ENCODE measurements at places on chromosomes 4 and X.

- DNase-seq, result no peak
These were observed 43.4 kb downstream of the HTRA3 start for GRCh38 chr4:8312976-8313375.

GRCh38 chr4:76515975-76516843, 81.2 kb downstream of the SHROOM3 start:
- no peak for DNase-seq

DNA sequence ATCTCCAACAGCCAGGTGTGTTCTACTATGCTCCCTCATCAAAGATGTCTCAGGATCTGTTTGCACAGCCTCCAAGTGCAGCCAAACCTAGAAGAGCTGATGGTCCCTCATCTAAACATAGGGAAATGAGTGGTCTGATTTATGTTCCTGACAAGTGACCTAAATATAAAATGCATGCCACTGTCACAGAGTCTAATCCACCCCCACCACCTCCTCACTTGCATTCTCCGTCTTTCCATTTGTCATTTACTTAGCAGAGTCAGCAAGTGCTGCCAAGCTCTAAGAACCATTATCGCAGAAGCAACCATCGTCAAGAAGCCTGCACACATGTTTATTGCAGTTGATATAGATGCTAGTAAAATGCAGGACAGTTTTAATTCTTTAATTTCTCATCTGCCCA, 33.1 kb upstream of the VCX3A start:
- no peak for DNase-seq

DNA sequence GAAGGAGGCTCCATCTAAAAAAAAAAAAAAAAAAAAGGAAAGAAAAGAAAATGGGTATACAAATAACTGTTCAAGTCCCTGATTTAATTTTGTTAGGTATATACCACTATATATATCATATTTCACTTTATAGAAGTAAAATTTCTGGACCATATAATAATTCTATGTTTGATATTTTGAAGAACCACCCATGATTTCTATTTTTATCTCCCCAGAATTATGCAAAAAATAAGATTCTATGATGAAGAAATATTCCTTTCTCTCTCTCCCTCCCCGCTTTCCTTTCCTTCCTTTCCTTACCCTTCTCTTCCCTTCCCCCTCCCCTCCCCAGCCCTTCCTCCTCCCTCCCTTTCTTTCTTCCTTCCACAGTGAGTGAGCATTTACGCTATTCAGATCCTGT, 337.5 kb upstream of the SPANXN4 start:
- no peak for DNase-seq

GRCh38 chr4:108005807-108006206, 16.1 kb downstream of the HADH start:
- no peak for DNase-seq

DNA sequence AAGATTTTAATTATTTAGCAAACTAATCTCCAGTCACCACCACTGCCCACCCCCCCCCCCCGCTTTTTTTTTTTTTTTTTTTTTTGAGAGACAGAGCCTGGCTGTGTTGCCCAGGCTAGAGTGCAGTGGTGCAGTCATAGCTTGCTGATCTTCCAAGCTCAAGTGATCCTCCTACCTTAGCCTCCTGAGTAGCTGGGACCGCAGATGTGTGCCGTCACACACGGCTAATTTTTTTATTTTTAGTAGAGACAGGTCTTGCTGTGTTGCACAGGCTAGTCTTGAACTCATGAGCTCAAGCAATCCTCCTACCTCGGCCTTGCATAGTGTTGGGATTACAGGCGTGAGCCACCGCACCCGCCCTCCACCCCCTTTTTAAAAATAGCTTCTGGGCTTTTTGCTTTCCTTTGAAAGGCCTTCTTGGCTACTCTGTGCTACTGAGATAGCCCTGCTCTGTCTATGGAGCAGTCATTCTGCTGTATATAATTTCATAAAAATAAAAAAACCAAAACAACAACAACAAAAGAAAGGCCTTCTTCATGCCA, 18.7 kb downstream of the TXLNG start:
- no peak for DNase-seq

GRCh38 chrX:38699696-38700095, 101.6 kb upstream of the MID1IP1 start:
- no peak for DNase-seq

- DNase-seq, result no peak
These were observed 9.7 kb upstream of the IGSF1 start for GRCh38 chrX:131298846-131299245.

- DNase-seq, result no peak
These were observed 377.1 kb upstream of the HS3ST1 start for GRCh38 chr4:11805842-11806241.

- no peak for DNase-seq
These were observed 25.2 kb downstream of the RWDD4 start for GRCh38 chr4:183633476-183634400.

DNA sequence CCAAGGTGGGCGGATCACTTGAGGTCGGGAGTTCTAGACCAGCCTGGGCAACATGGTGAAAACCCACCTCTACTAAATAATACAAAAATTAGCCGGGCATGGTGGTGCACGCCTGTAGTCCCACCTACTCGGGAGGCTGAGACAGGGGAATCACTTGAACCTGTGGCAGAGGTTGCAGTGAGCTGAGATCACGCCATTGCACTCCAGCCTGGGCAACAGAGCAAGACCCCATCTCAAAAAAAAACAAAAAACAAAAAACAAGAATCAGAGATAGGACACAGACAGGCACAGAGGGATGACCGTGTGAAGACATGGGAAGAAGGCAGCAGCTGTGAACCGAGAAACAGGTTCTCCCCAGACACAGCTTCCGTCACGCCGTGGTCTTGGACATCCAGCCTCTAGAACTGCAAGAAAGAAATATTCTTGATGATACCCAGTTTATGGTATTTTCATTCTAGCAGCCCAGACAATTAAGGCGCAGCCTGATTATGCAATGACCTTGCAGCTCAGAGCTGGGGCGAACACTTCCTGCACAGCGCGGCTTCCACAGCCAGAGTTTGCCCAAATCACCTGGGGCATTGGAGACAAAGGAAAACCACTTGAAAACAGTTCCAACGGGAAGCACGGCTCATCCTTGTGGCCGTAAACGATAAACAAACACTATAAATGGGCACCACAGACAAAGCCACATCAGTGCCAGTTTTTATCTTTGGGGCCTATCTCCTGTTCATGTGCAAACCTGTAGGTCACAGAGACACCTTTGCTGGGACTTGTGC, 4.2 kb upstream of the ARSD start:
- no peak for DNase-seq

- no peak for DNase-seq
These were observed 35.5 kb upstream of the LAMP2 start for GRCh38 chrX:120504569-120504968.

DNA sequence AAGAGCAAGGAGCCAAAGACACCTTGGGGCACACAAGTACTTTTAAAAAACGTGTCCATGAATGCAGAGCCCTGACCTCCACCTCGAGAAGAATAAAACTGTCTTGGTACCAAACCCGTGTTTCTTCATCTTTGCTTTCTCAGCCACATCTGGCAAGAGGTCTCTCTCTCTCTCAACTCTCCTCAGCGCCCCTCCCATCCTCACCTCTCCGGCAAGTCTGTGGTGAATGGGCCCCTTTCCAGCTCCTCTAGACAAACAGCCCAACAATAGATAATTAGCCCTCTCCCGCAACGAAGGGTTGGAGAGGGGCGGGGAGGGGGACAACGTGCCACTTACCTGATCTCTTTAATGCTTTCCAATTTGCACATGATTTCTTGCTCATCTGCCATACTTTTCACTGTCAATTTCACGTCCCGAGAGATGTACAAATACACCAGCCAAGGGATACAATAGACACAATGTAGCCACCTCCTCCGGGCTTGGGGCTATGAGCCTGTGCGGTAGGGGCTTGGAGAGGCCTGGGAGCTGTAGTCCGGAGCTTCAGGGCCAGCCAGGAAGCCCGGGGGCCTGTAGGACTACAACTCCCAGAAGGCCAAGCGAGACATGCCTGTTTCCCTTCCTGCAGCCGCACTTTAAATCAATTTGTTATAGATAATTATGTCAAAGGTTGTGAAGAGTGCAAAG, at the start of gene ZC4H2:
ZC4H2 (minus strand) TSS at position 462 of the 684 bp plus-strand sequence; CDS start at position 389, 73 bp downstream.
- DNase-seq, result peak; percentile 78

GRCh38 chr4:67204441-67204840, 340.9 kb downstream of the CENPC start:
- no peak for DNase-seq

DNA sequence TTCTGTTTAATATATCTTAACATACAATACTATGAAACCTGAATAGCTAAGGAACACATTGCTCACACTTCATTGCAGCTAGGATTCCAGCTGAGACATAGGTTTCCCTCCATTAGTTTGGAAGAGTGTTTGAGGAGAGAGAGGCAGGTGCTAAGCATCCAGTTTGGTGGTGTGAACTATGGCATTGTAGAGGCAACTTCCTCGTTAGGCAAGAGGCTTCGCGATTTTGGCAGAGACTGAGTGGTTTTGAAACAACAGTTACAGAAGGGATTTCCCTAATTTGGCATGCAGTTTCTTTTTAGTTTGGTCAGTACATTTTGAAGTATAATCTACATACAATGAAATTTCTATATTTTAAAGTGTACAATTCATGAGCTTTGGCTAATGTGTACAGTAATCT, 117.1 kb upstream of the BMP3 start:
- no peak for DNase-seq

GRCh38 chr4:139208404-139208945, 31.5 kb upstream of the ELF2 start:
- DNase-seq, result no peak

GRCh38 chrX:131816551-131817136, 206.5 kb upstream of the STK26 start:
- DNase-seq, result no peak

DNA sequence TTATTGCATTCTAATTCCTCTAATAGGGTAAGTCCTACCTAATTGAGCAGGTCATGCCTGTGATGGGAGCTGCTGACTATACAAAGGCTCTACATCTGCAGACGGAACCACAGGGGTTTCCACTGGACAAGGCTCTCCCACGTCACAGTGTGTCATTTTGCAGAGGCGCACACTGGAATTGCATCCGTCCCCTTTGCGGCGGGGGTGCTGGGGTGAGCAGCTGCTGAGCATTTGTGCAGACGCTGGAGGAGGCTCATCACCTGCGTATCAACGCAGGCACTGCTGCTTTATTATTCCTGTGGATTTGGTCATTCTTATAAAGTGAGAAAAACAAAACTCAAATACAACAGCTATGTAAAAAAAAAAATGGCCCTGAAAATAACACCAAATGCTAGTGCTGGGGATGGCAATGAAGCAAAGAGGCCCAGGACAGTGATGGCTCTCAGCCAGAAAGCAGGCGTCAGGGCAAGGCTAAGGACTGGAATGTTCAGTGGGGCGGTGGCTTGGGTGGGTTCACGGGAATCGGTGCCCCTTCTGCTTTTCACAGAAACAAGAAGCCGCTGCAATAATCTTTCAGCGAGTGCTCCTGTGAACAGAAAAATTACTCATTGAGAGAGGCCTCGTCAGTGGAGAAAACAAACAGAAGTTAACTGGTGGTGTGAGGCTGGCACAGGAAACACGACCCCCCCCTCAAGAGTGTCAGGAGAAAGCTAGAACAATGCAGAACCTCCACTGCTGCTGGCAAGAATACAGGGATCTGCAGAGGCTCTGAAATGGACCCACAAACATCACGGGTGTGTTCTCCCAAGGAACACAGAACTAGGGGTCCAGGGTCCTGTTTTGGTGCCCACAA, 67.8 kb downstream of the GATB start:
- DNase-seq, result peak; percentile 53

DNA sequence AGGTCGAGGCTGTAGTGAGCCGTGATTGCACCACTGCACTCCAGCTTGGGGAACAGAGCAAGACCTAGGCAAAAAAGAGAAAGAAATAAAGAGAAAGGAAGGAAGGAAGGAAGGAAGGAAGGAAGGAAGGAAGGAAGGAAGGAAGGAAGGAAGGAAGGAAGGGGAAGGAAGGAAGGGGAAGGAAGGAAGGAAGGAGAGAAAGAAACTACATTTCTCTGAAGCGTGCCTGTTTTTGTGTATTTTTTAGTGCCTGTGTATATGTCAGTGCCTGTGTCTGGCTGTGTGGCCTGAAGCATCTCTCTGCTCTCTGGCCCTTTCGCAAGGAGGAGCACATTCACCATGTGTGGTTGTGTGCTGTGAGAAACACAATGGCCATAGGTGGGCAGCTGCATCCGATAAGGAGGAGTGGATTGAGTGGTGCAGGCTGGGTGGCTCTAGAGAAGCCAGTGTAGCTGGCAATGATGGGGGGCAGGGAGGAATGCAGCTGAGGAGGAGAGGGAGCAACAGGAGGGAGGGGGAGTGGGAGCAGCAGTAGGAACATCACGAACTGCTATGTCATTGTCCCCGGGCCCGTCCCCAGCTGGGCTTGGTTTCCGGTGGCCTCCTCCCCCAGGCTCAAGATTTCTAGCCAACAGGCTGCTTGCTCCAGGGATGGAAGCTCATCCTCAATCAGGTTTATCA, 11.4 kb downstream of the SYN1 start:
- no peak for DNase-seq

DNA sequence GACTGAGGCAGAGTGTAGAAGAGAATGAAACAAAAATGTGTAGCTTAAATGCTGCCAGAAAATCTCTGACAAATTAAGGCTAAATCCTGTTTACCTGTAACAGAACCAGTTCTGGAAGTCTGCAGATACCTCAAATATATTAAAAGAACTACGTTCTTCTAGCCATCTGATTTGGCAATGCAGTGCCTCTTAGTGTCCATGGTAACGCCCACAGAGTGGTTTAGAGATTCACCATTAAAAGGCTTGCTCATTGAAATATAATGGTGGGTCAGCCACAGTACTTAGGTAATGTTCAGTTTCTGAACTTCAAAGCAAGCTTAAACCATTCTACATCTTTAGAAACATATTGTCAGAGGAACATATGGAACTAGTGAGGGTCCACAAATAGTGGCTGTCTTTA, 23.2 kb upstream of the LUZP4 start:
- no peak for DNase-seq

- DNase-seq, result no peak
These were observed 185.0 kb upstream of the FAM241A start for GRCh38 chr4:111960241-111960667.

- no peak for DNase-seq
These were observed 4.0 kb upstream of the C4orf17 start for GRCh38 chr4:99506781-99507180.

GRCh38 chr4:16939178-16939577, 40.7 kb upstream of the LDB2 start:
- no peak for DNase-seq

DNA sequence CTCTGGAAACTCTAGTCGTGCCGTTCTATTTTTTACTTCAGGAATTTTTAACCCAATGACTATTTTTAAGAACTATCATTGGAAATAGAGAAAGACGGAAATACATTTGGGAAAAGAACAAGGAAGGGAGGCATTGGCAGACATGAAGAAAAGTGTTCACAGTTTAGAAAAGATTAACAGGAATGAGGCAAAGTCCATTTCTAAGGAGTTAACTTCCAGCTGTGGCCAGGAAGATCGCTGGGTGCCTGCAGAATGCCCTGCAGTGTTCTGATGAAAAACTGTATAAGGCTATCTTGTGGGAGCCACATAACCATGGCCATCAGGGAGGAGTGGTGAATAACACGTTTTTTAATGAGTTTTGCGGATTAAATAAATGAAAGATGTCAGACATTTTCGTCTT, 150.6 kb upstream of the VCX3A start:
- DNase-seq, result no peak

- DNase-seq, result no peak
These were observed 22.9 kb downstream of the ZNF718 start for GRCh38 chr4:147233-147632.

- no peak for DNase-seq
These were observed 54.9 kb downstream of the F8 start for GRCh38 chrX:154967603-154968002.

GRCh38 chrX:51420610-51421009, 75.8 kb downstream of the NUDT11 start:
- no peak for DNase-seq

Data from Right ventricle myocardium inferior (tissue), 1 donor.